ENCODE measurements at places on chromosomes 4 and X. TPM values are rescaled to one million over a fixed set of nuclear protein-coding genes. Genes with fewer than 3 reads are reported as not detected.

The FATE1 gene
- not detected for total RNA-seq

- no peak overlapping the region for H3K4me3 ChIP-seq
- H3K4me1 ChIP-seq = peaks cover 6% of the 10 kb centered on the region
- no peaks in the 10 kb centered on the region for H3K36me3 ChIP-seq
- H3K27ac ChIP-seq = no peak overlapping the region
These were observed 5.1 kb downstream of the HS6ST2 start for GRCh38 chrX:132953354-132953753.

The H2BW2 gene
- total RNA-seq = not detected

The SCARB2 gene
- total RNA-seq = 10.7 TPM

DNA sequence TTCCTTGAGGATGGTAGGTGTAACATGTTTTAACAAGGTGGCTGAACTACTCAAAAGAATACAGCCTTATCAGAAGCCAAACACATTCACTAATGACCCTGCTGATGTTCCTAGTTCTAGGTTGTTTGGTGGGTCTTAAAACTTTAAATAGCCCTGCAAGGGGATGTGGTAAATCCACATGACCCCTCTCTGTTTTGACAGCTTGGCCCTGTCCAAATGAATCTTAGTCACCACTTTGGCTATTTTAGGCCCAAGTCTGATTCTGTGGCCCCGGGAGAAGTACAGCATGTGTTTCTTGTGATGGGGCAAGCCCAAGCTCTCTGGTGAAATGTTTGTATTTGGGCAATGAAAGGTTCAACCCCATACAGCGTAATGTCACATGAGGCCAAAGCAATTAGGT lies 54.5 kb upstream of the GPR34 start:
- no peak overlapping the region for H3K27ac ChIP-seq
- H3K36me3 ChIP-seq = peaks cover 26% of the 10 kb centered on the region
- no peaks in the 10 kb centered on the region for H3K27me3 ChIP-seq
- no peaks in the 10 kb centered on the region for H3K4me1 ChIP-seq

The ETDA gene
- not detected for total RNA-seq

DNA sequence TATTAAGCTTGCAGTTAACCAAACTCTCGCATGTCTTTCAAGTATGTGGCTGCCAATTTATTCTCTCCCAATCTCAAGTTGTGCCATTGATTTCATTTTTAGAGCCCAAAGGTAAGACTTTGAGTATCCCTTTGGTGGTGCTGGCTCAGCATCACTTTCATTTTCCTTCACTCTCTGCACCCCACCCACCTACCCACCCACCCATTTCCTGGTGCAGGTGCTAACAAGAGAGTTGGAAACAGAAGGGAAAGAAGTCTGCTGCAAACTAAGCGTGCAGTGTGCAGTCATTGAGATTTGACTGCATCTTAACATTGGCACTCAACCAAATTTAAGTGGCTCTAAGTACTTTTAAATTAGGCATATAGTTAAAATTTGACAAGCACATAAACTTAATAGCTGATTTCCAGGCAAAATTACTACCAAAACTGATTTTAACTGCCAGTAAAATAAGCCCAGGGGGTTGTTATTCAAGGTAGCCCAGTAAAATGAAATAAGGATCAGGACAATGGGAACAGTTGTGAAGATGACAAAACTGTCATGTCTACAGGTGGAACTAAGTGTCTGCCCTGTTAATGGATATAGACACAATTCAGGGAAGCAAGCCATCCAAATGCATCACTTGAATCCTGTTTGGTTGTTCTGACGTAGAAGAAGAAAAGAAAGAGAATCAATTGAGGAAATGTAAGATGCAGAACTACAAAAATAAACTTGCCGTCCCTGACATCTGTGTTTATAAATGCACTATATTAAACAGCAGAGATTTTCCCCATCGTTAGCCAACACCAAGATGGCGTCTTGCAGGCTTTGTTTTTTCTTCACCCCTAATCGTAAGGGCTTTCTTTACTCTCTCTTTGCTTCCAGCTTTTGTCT lies 184.2 kb downstream of the KDR start:
- H3K27ac ChIP-seq = peak overlapping the region; percentile 78
- no peaks in the 10 kb centered on the region for H3K36me3 ChIP-seq
- DNase-seq = no peak
- H3K4me3 ChIP-seq = peak overlapping the region; percentile 36
- H3K27me3 ChIP-seq = no peaks in the 10 kb centered on the region
- H3K4me1 ChIP-seq = peaks cover 40% of the 10 kb centered on the region

The SYTL4 gene
- total RNA-seq = not detected

The TKTL1 gene
- 1.5 TPM for total RNA-seq

The MGAT4D gene
- total RNA-seq = not detected

DNA sequence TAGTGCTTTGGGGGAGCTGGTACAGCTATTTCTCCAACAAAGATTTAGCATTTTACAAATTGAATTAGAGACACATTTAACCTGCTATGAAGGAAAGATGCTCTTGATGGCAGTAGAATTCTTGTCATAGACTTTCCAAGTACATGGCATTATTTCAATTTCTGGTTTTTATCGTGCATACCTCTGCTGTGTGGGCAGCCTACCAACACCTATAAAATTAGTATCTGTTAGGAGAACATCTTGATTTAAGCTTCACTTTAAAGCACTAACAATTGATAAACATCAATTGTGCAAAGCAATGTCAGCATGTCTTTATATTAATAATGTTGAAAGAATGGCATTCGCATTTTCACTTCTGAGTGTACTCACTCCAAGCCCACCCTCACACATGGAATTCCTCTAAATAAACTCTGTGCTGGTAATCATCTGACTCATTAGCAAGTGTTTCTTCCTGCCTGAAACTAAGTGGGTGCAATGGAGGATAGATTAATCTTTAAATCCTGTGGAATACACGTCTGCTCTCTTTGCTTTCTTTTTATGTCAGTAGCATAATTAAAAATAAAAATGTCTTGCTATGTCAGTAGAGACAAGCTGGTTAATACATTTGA lies 279.8 kb upstream of the MAGEB18 start:
- H3K4me3 ChIP-seq = no peak overlapping the region
- no peaks in the 10 kb centered on the region for H3K36me3 ChIP-seq
- H3K27ac ChIP-seq = no peak overlapping the region
- H3K27me3 ChIP-seq = no peaks in the 10 kb centered on the region

DNA sequence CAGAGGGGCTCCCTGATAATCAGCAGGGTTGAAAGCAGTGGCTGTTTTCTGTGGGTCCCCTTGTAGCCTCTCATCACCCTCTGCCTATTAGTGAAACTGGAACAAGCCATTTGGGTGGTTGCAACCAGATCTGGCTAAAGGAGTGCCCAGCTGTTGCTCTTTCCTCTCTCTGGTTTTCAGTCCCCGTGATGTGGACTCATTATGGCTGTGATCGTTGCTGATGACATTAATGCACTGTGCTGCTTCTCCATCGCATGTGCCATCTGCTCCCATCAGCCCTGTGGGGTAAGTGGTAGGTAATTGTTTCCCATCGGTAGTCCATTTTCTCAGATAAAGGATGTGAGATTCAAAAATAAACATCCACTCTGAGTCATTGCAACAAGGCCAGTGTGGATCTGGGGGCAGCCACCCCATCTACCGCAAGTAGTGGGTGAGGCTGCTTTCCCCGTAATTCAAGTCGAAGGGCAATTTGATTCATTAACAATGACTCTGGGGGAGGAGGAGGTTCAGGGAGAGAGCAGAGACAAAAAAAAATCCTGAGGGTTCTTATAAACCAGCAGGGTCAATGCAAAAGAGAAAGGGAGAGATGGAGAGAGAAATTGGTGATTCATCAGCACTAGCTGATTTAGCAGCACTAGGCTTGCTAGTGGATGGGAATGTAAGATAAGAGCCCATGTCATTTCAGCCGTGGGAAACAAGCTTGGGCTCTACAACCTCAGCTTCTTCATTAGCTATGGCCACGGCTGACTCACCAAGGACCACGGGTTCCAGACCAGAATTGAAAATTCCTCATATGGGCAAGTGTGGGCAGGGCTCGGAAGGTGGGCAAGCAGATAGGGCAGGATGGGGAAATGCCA lies 357.8 kb downstream of the MID1IP1 start:
- peaks cover 5% of the 10 kb centered on the region for H3K4me1 ChIP-seq
- H3K36me3 ChIP-seq = no peaks in the 10 kb centered on the region

Data from activated CD8-positive, alpha-beta T cell treated with anti-CD3 and anti-CD28 coated beads, Interleukin-2, amount 10 ng/mL, durations not matched to agents 7 days and 5 days (primary cell).